Activated CD4-positive, alpha-beta T cell treated with anti-CD3 and anti-CD28 coated beads, Interleukin-2, amount 50 U/mL, for 24 hours (primary cell): ENCODE measurements at places on chromosomes 7 and 10.

DNA sequence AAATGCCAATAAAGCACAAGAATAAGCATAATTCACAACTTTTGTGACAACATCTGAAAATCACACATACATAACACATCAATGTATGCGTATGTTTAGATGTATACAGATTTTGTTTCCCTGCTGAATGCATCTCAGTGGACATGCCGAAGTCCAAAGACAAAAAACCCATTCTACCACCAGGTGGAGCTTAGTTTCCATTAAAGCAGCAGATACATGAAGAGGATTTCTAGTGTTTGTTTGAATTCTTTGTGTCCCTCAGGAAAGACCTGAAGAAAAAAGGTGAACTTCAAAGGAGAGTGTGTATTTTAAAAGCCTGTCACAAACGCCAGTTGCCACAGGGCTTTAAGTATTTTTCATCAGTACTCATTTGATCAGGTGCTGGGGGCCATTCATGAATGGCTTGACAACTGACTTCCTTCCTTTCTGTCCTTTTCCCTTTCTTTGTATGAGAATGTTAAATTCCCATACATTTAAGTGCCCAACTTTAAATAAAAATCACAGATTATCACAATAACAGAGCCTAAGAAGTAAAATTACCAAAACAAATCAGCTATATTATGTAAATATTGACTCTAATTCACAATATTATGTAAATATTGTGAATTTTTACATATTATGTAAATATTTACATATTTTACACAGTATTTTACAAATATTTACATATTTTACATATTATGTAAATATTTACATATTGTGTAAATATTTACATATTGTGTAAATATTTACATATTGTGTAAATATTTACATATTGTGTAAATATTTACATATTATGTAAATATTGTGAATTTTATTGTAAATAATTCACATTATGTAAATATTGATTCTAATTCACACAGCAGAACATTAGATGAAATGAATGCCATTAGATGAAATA lies 343.0 kb downstream of the CRPPA start:
- peak; percentile 11 for DNase-seq

- DNase-seq: no peak
Measured at GRCh38 chr10:5490032-5490431, 9.3 kb downstream of the CALML5 start.

DNA sequence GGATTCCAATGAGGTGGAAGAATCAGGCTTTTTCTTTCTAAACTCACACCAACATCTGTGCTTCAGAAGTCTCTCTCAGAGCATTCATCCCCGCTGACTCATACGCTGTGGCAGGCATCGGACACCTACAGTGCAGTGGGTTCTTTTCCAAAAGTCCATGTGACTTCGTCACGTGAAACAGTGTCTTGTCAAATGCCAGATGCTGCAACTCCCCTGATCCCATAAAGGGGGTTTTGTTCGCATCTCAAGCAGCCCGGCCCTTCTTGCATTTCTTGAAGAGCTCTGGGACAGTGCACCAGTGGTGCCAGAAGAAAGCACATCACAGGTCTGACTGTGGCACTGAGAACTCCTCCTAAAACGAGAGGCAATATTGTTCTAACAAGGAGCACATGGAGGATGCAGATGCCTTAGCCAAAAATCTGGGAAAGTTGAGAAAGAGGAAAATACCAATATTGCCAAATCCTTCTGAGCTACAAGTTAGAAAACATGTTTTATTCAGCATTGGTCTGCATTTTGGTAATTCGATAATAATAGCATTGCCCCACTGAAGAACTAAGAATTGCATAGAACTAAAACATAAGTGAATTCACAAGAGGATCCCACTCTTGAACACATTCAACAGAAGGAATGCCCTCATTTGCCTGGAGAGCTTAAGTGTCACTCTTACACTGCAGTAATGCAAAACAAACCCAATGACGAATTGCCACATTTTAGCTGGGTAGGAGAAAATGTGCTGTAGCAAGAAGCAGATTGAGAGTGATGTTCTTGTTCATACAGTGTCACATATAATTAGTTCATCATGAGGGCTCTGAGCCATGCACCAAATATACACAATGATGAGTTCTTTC lies 204.4 kb downstream of the CXCL12 start:
- DNase-seq: no peak

DNA sequence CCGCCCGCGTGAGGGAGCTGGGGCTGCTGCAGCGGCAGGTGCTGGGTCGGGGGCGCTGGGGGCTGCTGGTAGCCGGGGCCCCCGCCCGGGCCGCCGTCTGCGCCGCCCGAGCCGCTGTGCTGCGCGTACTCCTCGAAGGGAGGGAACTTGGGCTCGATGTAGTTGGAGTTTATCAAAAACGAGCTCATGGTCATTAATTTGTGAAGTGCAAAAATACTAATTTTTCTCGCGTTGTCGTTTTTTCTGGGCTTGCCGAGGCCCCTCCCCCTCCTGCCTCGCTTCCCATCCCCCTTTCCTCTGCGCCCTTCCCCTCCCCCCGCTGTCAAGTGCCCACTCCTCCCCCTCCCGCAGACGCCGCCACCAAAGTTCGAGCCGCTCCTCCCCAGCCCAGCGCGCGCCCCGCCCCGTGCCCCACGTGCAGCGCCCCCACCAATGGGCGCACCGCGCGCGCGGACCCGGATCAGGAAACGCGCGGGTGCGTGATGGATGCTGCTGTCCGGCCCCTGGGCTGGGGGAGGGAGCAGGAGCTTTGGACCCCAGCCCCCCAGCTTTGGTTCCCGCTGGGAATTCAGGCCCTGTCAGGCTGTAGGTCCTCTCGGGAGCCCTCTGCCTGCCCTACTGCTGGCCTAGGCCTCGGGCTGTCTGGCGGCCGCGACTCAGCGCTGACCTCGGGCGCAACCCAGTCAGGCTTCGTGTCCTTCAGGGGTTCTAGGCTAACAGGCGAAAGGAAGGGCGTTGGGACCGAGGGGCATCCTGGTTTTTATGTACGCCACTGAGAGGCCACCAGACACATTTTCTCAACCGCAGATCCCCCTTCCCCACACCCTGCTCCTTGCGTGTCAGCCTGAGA lies at the start of gene HOXA4:
Gene HOXA4, minus strand, starts transcription at position 218 of the 850 bp plus-strand sequence. Its CDS starts 24 bp downstream, at position 194.
- DNase-seq: peak; percentile 46

GRCh38 chr7:38775506-38776175 lies 133.3 kb downstream of the VPS41 start:
- DNase-seq: no peak

DNA sequence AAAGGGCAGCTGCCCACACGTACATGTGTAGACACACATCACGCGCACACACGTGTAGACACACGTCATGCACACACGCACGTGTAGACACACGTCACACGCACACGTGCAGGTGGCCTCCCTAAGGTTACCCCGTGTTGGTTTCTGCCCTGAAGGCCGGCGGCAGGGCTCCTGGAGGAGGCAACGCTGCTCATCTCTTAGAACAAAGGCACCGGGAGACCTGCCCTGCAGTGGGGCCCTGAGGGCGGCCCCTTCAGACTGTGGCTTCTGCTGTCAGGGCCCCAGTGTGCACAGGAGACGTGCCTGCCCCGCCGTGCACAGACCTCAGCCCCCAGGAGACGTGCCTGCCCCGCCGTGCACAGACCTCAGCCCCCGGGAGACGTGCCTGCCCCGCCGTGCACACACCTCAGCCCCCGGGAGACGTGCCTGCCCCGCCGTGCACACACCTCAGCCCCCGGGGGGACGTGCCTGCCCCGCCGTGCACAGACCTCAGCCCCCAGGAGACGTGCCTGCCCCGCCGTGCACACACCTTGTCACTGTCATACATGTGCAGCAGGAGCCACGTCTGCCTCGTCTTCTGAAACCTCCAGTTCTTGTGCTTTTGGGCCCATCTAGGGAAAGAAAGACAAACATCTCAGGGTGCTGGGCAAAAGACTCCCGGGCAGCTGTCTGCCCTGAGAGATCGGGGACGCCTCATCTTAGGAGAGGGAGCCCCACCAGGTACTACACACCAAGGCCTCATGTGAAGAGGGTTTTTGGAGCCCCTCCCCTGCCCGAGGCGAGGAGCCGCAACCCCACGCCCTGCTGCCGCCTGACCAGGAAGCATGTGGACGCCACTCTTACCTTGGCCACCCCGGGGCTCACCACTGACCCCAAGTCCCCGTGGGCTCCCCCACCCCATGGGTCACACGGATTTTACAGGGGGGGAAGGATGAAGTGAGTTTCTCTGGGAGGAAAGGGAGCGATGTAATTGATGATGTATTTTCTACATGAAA lies 17.3 kb downstream of the CYP2W1 start:
- DNase-seq: no peak

GRCh38 chr7:92092210-92092609 lies 42.1 kb downstream of the CYP51A1 start:
- no peak for DNase-seq

- peak; percentile 40 for DNase-seq
Measured at GRCh38 chr10:92839191-92840085, 8.9 kb upstream of the EXOC6 start.

DNA sequence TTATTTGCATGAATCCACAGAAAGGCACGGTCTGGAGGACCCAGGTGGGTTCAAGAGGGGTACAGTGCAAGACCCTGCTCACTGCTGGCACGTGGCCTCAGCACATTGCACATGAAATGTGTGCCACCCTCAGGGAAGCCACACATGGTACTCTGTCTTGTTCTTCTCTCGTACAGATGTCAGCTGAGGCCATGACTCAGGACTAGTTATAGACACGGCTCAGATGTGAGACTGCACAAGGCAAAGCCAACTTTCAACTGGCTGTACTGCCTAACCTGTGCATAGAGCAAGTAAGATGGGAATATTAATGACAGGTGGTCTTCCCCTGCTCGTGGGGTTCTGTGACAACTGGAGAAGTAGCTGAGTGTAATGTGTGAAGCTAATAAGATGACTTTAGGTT lies 249.4 kb upstream of the CTBP2 start:
- no peak for DNase-seq
